ENCODE measurements at places on chromosomes 1 and 21. TPM values are rescaled to one million over a fixed set of nuclear protein-coding genes. Genes with fewer than 3 reads are reported as not detected.

- no peaks in the 10 kb centered on the region for H3K27me3 ChIP-seq
- peaks cover 77% of the 10 kb centered on the region for H3K4me1 ChIP-seq
- H3K36me3 ChIP-seq, result no peaks in the 10 kb centered on the region
- peak overlapping the region; percentile 5 for H3K27ac ChIP-seq
- no peak for DNase-seq
Measured at GRCh38 chr1:198162091-198162767, 5.4 kb downstream of the NEK7 start.

DNA sequence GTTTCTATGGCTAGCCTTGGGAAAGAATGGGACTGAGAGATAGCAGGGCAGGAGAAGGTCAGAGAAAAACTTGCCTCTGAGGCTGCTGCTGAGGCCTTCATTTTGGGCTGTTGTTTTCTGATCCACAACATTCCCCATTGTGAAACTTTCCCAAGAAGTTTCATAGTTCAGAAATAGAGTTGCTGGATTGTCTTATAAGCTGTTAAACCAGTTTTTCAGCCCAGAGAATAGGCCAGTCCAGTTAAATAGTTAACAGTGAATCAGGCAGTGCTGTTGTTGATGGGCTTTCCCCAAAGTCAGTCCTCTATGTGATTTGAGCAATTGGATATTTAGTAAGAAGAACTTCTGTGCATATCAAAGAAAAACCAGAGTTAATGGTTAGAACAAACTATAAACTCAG lies 77.0 kb downstream of the C21orf91 start:
- no peaks in the 10 kb centered on the region for H3K4me1 ChIP-seq
- no peak overlapping the region for H3K27ac ChIP-seq
- H3K4me3 ChIP-seq, result no peak overlapping the region
- DNase-seq, result no peak

GRCh38 chr1:222814536-222815439 lies at the start of gene DISP1:
Gene DISP1, plus strand, starts transcription at chr1:222815039. Its CDS starts 127,785 bp downstream, at chr1:222942824.
- peak; percentile 78 for DNase-seq
- H3K27me3 ChIP-seq, result no peaks in the 10 kb centered on the region
- H3K4me3 ChIP-seq, result peak within 1 kb of the TSS; percentile 87
- H3K36me3 ChIP-seq, result no peaks in the 10 kb centered on the region

DNA sequence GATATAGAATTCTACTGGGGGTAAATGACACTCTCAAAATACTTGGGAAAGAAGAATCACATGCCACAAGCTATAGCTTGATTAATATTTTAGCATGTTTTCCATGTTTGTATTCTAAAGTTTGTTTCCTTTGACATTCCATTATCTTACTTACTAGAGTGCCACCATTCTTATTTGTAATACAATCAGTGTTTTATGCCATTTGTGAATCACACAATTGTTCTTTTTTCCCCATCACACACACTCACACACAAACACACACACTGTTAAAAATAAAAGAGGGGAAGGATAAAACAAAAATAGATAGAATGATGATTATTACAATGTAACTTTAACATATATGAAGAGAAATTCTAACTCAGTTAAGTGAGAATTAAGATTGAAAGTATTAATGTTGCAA lies 16.0 kb upstream of the TEKT2 start:
- no peaks in the 10 kb centered on the region for H3K36me3 ChIP-seq
- H3K4me3 ChIP-seq, result no peak overlapping the region
- H3K27ac ChIP-seq, result no peak overlapping the region
- no peak for DNase-seq
- H3K4me1 ChIP-seq, result no peaks in the 10 kb centered on the region

GRCh38 chr1:162405800-162406199 lies 6.1 kb downstream of the SH2D1B start:
- no peak overlapping the region for H3K27ac ChIP-seq
- H3K4me3 ChIP-seq, result no peak overlapping the region
- no peaks in the 10 kb centered on the region for H3K27me3 ChIP-seq

GRCh38 chr1:197144570-197145325 lies 1.7 kb downstream of the ASPM start:
- peak overlapping the region; percentile 13 for H3K27ac ChIP-seq
- H3K4me1 ChIP-seq, result no peaks in the 10 kb centered on the region
- DNase-seq, result no peak
- no peaks in the 10 kb centered on the region for H3K36me3 ChIP-seq
- H3K27me3 ChIP-seq, result no peaks in the 10 kb centered on the region
- no peak overlapping the region for H3K4me3 ChIP-seq

DNA sequence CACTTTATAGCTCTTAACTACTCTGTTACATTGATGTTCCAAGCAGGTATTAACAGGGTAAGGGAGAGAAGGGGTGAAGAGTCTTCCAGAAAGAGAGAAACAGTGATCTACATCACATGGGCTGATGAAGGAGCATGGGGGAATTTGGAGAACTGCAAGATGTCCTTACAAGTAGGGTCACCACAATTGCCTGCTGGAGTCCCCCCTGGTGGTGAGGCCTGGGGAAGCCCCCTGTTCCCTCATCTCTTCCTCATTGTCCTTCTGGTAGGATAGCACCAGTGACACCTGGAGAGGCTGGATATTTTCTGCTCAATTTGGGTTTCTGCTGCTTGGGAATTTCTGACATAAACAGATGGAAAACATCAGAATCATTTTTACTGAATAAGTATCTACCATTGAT lies 126.6 kb downstream of the RUNX1 start:
- no peak overlapping the region for H3K4me3 ChIP-seq
- peaks cover 16% of the 10 kb centered on the region for H3K4me1 ChIP-seq
- no peak for DNase-seq
- no peaks in the 10 kb centered on the region for H3K36me3 ChIP-seq

DNA sequence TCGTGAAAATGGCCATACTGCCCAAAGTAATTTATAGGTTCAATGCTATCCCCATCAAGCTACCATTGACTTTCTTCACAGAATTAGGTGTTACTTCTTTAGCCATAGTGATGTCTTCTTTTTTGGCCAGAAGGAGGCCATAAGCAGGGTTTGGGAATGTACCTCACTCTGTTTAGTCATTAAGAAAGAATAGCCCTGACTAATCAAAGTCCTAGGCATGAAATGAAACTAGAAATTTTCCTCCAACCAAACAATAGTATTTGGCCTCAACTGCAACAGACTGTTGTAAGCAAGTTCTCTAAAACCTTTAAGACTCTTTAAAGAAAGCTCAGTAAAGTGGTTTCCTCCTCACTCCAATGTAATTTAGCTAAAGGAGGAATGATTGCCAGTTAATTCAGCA lies 163.9 kb downstream of the AKT3 start:
- no peaks in the 10 kb centered on the region for H3K4me1 ChIP-seq
- H3K4me3 ChIP-seq, result no peak overlapping the region
- DNase-seq, result no peak
- no peak overlapping the region for H3K27ac ChIP-seq
- H3K36me3 ChIP-seq, result peaks cover 4% of the 10 kb centered on the region

GRCh38 chr1:64474665-64475439 lies 4.9 kb downstream of the CACHD1 start:
- H3K27ac ChIP-seq, result no peak overlapping the region
- no peaks in the 10 kb centered on the region for H3K27me3 ChIP-seq
- DNase-seq, result no peak

DNA sequence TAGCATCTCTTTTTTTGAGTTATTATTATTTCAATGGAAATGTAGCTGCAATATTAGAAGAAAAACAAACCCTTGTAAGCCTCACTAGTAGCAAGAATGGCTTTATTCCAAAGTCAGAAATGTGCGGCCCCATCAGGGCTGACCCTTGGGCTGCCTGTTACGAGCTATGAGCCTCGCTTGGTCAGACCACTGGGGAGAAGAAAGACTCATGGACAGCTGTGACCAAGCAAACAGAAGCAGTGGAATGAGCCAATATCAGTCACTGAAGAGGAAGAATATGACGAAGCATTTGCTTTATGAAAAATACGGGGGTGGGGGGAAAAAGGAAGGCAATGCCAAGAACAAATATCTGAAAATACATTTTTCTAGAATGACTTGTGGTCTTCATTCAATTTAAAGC lies 504.5 kb downstream of the LMO4 start:
- no peak overlapping the region for H3K27ac ChIP-seq
- H3K4me1 ChIP-seq, result no peaks in the 10 kb centered on the region
- no peaks in the 10 kb centered on the region for H3K27me3 ChIP-seq

GRCh38 chr1:217014066-217014465 lies 290.8 kb upstream of the ESRRG start:
- no peaks in the 10 kb centered on the region for H3K27me3 ChIP-seq
- H3K36me3 ChIP-seq, result no peaks in the 10 kb centered on the region
- no peak for DNase-seq
- no peak overlapping the region for H3K27ac ChIP-seq

DNA sequence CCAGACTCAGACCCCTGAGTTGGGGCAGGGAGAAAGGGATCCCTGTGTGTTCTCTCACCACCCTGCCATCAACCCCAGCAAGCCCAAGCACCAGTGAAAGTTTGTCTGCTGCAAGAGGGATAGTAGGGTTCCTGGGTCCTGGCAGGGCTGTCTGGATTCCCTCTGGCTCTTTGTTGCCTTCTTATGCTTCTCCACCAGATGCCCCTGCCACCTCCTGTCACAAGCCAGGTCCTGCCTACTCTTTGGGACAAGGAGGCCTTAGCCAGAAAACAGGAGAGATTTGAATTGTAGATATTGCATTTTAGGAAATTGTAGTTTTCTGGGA lies 21.7 kb downstream of the UBE2T start:
- no peak for DNase-seq
- H3K27me3 ChIP-seq, result no peaks in the 10 kb centered on the region
- H3K36me3 ChIP-seq, result no peaks in the 10 kb centered on the region
- H3K27ac ChIP-seq, result no peak overlapping the region
- H3K4me1 ChIP-seq, result no peaks in the 10 kb centered on the region

DNA sequence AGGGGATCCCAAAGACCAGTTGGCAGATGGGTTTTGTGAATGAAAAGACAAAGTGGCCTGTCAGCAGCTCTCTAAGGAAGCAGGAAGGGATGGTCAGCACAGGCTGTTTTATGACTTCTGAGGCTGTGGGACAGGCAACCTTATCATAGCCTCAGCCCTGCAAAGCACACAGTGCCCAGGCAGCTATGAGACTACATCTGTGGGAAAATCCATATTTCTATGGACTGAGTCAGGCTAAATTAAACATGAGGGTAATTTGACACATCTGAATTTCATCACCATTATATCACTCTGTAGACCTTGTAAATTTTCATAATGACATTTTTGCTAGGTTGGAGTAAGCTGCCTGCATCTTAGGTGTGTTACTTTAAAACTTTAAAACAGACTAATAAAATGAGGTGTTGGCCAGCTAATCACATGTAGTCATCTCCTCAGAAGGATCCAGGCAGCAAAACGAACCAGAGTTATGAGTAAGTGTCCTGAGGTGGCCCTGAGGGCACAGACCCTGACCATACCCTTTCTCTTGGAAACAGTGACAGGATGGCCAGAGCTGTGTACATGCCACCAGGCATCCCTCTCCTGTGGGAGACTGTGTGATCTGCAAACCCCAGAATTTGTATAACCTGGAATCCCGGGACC lies 14.6 kb downstream of the NGF start:
- H3K27me3 ChIP-seq, result no peaks in the 10 kb centered on the region
- no peaks in the 10 kb centered on the region for H3K4me1 ChIP-seq
- H3K4me3 ChIP-seq, result no peak overlapping the region
- H3K27ac ChIP-seq, result no peak overlapping the region
- H3K36me3 ChIP-seq, result no peaks in the 10 kb centered on the region

- no peaks in the 10 kb centered on the region for H3K36me3 ChIP-seq
- no peak overlapping the region for H3K27ac ChIP-seq
- H3K4me1 ChIP-seq, result no peaks in the 10 kb centered on the region
Measured at GRCh38 chr1:243264717-243265116, 8.9 kb downstream of the SDCCAG8 start.

- peaks cover 3% of the 10 kb centered on the region for H3K4me1 ChIP-seq
- H3K36me3 ChIP-seq, result no peaks in the 10 kb centered on the region
- no peaks in the 10 kb centered on the region for H3K27me3 ChIP-seq
- H3K27ac ChIP-seq, result no peak overlapping the region
- DNase-seq, result no peak
Measured at GRCh38 chr1:160188341-160188740, 2.0 kb upstream of the CASQ1 start.

- no peak for DNase-seq
- no peaks in the 10 kb centered on the region for H3K36me3 ChIP-seq
- H3K4me1 ChIP-seq, result no peaks in the 10 kb centered on the region
- H3K4me3 ChIP-seq, result no peak overlapping the region
- no peak overlapping the region for H3K27ac ChIP-seq
Measured at GRCh38 chr1:63935143-63935542, 161.3 kb downstream of the ROR1 start.

- no peaks in the 10 kb centered on the region for H3K36me3 ChIP-seq
- DNase-seq, result no peak
- H3K27me3 ChIP-seq, result peaks cover 6% of the 10 kb centered on the region
- no peaks in the 10 kb centered on the region for H3K4me1 ChIP-seq
- H3K4me3 ChIP-seq, result no peak overlapping the region
- H3K27ac ChIP-seq, result no peak overlapping the region
Measured at GRCh38 chr1:14928412-14928811, 225.1 kb upstream of the TMEM51 start.

GJC2 gene
- 1.1 TPM for total RNA-seq

RPE65 gene
- not detected for total RNA-seq

ZMYND12 gene
- total RNA-seq, result 0.69 TPM

SLC9C2 gene
- not detected for total RNA-seq

INSRR gene
- total RNA-seq, result not detected

CCDC185 gene
- not detected for total RNA-seq
